MCF 10A (cell line): ENCODE measurements at places on chromosomes 4 and X. TPM values are rescaled to one million over a fixed set of nuclear protein-coding genes. Genes with fewer than 3 reads are reported as not detected.
A peak's percentile ranks its signal among the peaks of the same experiment; 100 is the strongest.

The DNAAF6 gene
- total RNA-seq, result not detected in 2 replicates

The SORBS2 gene
- total RNA-seq, result 19.3 and 29.1 TPM in 2 replicates

The YIPF6 gene
- total RNA-seq, result 44.6 and 55.4 TPM in 2 replicates

- peak; percentile 44 for DNase-seq
- H3K36me3 ChIP-seq, result peaks cover 22% of the 10 kb centered on the region
- no peaks in the 10 kb centered on the region for H3K27me3 ChIP-seq
- peak overlapping the region; percentile 87 for H3K4me3 ChIP-seq
- peaks cover 6% of the 10 kb centered on the region for H3K4me1 ChIP-seq
Measured at GRCh38 chr4:185143601-185143969, 519 bp downstream of the SLC25A4 start.

The PPA2 gene
- 116 and 165 TPM in 2 replicates for total RNA-seq

The WWC2 gene
- 38.6 and 42.4 TPM in 2 replicates for total RNA-seq

- no peak overlapping the region for H3K27ac ChIP-seq
- no peaks in the 10 kb centered on the region for H3K27me3 ChIP-seq
- DNase-seq, result no peak
- H3K4me1 ChIP-seq, result peaks cover 6% of the 10 kb centered on the region
- no peaks in the 10 kb centered on the region for H3K36me3 ChIP-seq
- no peak overlapping the region for H3K4me3 ChIP-seq
Measured at GRCh38 chr4:128711361-128711760, 98.1 kb upstream of the JADE1 start.

- DNase-seq, result no peak
- peaks cover 12% of the 10 kb centered on the region for H3K36me3 ChIP-seq
- H3K27ac ChIP-seq, result peak overlapping the region; percentile 28
- no peak overlapping the region for H3K4me3 ChIP-seq
Measured at GRCh38 chr4:25842229-25842845, 20.5 kb downstream of the SEL1L3 start.

DNA sequence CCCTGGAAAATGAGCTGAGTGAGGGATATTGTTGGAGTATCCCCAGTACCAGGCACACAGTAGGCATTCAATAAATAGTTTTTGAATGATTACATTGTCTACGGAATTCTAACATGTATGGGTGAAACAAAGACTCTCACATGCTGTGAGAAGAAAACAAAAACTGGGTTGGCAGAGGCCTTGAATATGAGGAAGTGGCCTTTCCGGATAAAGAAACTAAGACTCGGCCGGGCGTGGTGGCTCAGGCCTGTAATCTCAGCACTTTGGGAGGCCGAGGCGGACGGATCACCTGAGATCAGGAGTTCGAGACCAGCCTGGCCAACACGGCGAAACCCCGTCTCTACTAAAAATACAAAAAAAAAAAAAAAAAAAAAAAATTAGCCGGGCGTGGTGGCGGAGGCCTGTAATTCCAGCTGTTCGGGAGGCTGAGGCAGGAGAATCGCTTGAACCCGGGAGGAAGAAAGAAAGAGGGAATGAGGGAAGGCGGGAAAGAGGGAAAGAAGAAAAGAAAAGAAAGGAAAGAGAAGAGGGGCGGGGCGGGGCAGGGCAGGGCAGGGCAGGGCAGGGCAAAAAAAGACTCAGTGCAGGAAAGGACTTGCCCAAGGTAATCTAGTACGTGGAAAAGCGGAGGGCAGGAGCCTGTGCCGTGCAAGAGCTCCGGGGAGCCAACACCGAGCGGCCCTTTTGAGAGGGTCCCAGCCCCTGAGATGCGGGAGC, 689 bp upstream of the TMA16 start:
- H3K27me3 ChIP-seq, result no peaks in the 10 kb centered on the region
- peaks cover 7% of the 10 kb centered on the region for H3K36me3 ChIP-seq
- peak overlapping the region; percentile 94 for H3K4me3 ChIP-seq
- H3K4me1 ChIP-seq, result peaks cover 14% of the 10 kb centered on the region
- peak; percentile 9 for DNase-seq

GRCh38 chrX:43699475-43699874, 43.4 kb downstream of the MAOA start:
- H3K36me3 ChIP-seq, result peaks cover 8% of the 10 kb centered on the region
- H3K4me1 ChIP-seq, result peaks cover 6% of the 10 kb centered on the region
- H3K4me3 ChIP-seq, result no peak overlapping the region
- no peak overlapping the region for H3K27ac ChIP-seq

DNA sequence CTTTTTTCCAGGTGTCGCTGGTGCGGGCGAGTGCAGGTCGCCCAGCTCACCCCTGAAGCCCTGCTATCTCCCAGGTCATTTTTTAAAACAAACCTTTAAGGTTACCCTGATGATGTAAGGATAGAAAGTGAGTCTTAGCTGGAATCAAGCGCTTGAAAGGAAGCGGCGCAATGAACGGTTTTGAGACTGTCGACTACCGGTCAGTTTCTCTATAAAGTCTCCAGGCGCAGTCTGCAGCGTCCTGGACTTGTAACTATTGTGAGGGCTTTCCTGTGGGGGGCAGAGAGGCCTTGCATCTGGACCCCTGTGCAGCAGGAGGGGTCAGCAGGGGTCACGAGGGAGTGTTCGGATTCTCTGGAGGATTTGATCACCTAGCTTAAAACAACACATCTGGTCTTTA, 1.6 kb downstream of the KIT start:
- H3K27ac ChIP-seq, result no peak overlapping the region
- no peaks in the 10 kb centered on the region for H3K36me3 ChIP-seq
- H3K27me3 ChIP-seq, result no peaks in the 10 kb centered on the region
- DNase-seq, result peak; percentile 30

DNA sequence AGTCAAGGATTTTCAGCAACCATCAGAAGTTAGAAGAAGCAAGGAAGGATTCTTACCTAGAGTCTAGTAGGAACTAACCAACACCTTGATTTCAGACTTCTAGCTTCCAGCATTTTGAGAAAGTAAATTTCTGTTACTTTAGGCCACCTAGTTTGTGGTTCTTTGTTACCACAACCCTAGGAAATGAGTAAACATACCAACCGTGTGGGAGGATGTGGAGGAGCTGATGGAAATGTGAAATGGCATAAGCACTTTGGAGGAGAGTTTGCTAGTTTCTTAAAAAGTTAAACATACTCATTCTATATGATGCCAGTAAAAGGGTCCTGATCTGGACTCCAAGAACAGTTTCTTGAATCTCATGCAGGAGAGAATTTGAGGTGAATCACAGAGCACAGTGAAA, 679.4 kb downstream of the PDHA2 start:
- H3K4me3 ChIP-seq, result no peak overlapping the region
- no peaks in the 10 kb centered on the region for H3K36me3 ChIP-seq
- DNase-seq, result no peak
- no peaks in the 10 kb centered on the region for H3K4me1 ChIP-seq

GRCh38 chrX:107673933-107674479, 45.7 kb downstream of the PRPS1 start:
- H3K4me1 ChIP-seq, result peaks cover 23% of the 10 kb centered on the region
- peak; percentile 89 for DNase-seq
- H3K27me3 ChIP-seq, result peaks cover 71% of the 10 kb centered on the region
- H3K36me3 ChIP-seq, result peaks cover 23% of the 10 kb centered on the region
- peak overlapping the region; percentile 90 for H3K27ac ChIP-seq

The SETD7 gene
- 60.4 and 66.9 TPM in 2 replicates for total RNA-seq

GRCh38 chr4:72084587-72085011, 52.8 kb downstream of the NPFFR2 start:
- no peaks in the 10 kb centered on the region for H3K27me3 ChIP-seq
- H3K36me3 ChIP-seq, result no peaks in the 10 kb centered on the region
- no peaks in the 10 kb centered on the region for H3K4me1 ChIP-seq
- DNase-seq, result no peak

- no peak overlapping the region for H3K27ac ChIP-seq
- H3K4me3 ChIP-seq, result no peak overlapping the region
- no peak for DNase-seq
- H3K4me1 ChIP-seq, result no peaks in the 10 kb centered on the region
- H3K36me3 ChIP-seq, result no peaks in the 10 kb centered on the region
Measured at GRCh38 chr4:55931043-55931442, 17.7 kb upstream of the CEP135 start.

DNA sequence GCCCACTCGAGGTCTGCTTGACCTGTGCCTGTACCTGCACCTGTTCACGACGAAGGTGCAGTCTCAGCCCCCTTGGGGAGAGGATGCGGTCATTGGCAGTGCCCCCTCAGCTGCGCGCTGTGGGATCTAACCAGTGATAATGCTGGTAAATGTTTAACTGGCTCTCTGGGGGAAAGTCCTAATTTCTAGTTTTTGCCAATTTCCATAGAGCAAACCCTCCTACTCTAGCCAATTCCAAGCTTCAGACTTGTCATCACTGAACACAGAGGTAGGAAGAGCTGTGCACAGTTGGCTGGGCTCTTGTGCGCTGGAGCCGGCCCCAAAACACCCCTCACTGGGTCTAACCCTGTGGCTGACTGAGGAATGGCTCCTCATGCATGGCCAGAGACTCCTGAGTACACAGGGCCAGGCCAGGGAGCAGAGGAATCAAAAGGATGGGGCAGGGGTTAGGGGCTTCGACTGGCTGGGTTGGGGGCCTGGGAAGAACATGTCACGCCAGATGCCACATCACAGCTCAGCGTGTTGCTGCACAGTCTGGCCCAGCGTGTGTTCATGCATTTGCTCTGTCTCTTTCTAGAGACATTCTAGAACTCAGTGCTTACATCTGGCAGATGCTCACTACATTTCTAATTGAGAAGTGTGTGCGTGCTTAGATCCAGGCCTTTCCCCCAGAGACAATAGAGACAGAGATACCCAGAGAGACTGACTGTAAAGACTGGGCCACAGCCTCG, 270.8 kb downstream of the BCOR start:
- H3K27me3 ChIP-seq, result peaks cover 59% of the 10 kb centered on the region
- no peak for DNase-seq
- H3K4me3 ChIP-seq, result no peak overlapping the region

DNA sequence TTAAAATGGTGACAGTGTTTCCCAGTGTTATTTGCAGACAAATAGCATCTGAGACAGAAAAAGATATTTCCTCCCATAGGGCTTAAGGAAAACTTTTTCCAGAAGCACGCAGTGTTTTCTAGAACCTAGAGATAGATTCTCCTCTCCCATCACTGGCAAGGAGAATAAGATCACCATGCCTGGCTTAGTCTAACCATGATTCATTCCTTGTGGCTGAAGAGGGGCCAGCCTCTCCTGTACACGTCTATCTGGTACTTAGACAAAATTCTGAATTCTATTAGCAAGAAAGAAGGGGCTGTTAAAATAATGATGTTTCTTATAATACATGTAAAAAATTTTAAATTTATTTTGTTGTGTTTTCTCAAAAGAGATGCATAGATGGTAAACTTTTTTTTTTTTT, 296.1 kb upstream of the LDB2 start:
- no peak overlapping the region for H3K4me3 ChIP-seq
- peaks cover 5% of the 10 kb centered on the region for H3K4me1 ChIP-seq
- no peak for DNase-seq
- no peaks in the 10 kb centered on the region for H3K36me3 ChIP-seq

- H3K27me3 ChIP-seq, result peaks cover 63% of the 10 kb centered on the region
- H3K4me3 ChIP-seq, result no peak overlapping the region
- no peak overlapping the region for H3K27ac ChIP-seq
- no peaks in the 10 kb centered on the region for H3K36me3 ChIP-seq
- no peaks in the 10 kb centered on the region for H3K4me1 ChIP-seq
- no peak for DNase-seq
Measured at GRCh38 chrX:136619899-136620505, 28.0 kb upstream of the CD40LG start.

The MAGEA6 gene
- not detected in 2 replicates for total RNA-seq

The CRMP1 gene
- total RNA-seq, result not detected in 2 replicates

DNA sequence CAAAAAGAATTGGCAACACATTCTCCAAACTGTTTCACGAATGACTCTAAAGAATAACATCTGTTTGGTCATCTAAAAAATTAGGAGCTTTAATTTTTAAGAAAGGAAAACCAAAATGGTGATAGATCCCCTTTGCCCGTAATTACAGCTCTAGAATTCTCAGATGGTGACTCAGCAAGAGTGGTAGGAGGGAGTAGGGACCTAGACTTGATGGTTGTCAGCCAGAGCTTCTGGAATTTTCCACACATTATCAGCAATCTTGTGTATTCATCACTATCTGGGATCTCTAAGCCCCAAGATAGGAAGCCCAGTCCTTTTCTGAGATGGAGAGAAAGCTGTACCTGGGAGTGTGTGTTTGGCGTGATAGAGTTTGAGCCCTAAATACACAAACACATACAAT, 103.9 kb upstream of the RAB40AL start:
- no peak overlapping the region for H3K27ac ChIP-seq
- H3K4me1 ChIP-seq, result no peaks in the 10 kb centered on the region
- H3K4me3 ChIP-seq, result no peak overlapping the region
- no peak for DNase-seq

The CC2D2A gene
- 7.7 and 8.6 TPM in 2 replicates for total RNA-seq

DNA sequence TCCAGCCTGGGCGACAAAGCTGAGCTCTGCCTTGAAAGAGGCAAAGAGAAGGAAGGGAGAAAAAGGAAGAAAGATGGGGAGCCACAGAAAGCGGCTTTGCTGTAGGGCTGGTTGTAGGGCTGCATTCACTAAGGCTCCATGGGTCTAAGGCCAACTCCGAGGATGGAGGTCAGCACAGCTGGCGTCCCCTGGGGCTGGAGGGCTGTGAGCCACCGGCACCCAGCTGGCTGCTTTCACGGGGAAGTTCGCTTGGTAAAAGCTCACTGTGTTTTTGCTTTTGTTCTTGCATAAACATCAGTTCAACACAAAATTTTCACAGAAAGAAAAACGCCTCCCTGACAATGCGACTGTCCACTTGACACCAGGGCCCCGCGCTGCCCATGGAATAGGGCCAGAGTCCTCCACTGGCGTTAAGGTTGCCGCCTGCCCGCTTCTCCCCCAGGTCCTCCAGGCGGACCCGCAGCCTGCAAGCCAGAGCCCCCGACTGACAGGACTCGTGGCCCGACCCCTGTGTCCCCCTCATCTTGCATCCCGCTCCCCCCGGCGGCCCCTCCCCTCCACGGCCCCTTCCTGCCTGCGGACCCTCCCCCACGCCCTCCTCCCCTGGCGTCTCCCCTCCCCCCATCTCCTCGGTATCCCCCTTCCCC, 1.1 kb downstream of the RNF212 start:
- peaks cover 17% of the 10 kb centered on the region for H3K4me1 ChIP-seq
- H3K27ac ChIP-seq, result no peak overlapping the region
- H3K4me3 ChIP-seq, result no peak overlapping the region
- H3K36me3 ChIP-seq, result no peaks in the 10 kb centered on the region

The CXCL8 gene
- 17.0 and 36.2 TPM in 2 replicates for total RNA-seq

The DBET gene
- not detected in 2 replicates for total RNA-seq
